ENCODE measurements at places on chromosomes 3 and 15.

DNA sequence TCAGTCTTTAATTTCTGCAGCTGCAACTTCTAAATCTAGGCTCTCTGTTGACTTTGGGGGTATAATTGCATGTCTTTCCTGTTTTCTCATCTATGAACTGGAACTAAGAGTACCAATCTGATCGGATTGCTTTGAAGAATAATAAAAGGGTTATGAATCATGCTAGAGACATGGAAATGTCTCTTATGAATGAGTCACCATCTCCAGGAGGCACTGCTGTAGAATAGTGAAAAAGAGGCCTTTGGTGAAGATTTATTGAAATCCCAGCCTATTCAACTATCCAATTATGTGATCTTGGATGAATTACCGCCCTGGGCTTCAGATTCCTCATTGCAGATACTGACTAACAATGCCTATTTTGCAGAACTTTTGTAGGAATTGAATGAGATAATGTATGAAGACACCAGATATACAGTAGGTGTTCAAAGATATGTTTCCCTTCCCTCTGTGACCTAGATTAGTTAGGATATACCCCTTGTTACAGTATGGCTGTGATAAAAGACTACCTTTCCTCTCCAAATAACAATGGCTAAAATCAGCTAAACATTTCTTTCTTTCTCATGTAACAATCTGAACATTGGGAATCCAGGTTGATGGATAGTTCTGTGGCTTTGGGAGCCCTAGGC is 11.5 kb upstream of the CMTM8 start:
- no peak for DNase-seq

DNA sequence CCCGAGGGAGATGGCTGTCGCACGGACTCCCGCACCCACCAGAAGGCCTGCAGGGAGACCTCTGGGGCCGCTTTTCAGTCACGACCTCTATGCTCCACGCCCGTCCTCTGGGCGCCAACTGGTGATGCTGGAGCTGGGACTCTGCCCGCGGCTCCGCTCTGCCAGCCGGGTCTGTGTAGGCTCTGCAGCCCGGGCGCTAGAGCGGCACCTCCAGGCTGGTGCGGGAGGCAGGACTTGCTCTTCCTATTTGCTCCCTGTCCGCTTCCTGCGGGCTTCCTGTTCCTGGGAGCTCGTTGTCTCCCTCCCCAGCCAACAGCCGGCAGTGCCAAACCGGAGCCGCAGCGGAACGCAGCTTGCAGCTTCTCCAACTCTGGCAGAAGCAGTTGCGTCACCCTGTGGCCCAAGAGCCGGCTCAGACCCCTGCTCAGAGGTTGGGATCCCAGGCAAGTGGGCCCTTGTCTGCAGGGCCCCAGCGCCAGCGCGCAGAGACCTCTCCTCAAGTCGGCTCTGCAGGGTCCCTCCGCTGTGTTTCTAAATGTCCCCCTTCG is 285.9 kb downstream of the XXYLT1 start:
- no peak for DNase-seq

- peak; percentile 45 for DNase-seq
Observed at GRCh38 chr3:11643605-11644087, at the start of gene VGLL4. Gene VGLL4, minus strand, starts transcription at chr3:11643915. Its CDS starts 397 bp downstream, at chr3:11643518.

DNA sequence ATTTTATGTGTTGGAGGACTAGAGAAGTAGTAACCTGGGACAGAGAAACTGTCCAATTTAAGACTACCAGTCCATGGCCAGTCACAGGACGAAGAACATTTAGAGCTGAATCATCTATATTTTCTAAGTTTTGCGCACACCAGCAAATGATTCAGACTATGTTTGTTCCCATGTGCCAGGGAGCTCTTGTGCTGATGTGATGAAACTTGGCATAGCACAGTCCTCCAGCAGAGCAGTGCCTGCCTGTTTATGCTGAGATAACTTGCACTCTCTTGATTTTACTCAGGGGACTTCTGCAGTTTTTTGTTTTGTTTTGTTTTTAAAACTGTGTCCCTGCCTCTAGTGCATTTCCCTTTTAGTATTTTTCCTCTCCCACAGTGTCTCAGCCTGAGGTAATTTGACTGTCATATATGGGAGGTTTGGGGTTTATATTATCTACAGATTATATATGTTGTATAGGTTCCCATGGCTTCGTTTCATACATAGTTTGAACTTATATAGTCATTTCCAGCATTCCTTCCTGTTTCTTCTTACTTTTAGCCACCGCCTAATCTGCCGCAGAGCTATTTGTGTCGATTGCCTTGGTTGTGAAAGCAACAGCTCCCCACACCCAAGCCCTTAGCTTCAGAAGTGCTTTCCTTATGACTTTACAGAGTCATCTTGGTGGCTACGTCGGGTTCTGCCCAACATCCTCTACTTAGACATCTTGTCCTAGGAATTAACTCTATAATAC is 45.5 kb downstream of the PPM1L start:
- DNase-seq, result no peak

GRCh38 chr3:26624209-26624765 is 1.7 kb downstream of the LRRC3B start:
- no peak for DNase-seq

- no peak for DNase-seq
Observed at GRCh38 chr15:39593656-39594445, 13.0 kb downstream of the THBS1 start.

DNA sequence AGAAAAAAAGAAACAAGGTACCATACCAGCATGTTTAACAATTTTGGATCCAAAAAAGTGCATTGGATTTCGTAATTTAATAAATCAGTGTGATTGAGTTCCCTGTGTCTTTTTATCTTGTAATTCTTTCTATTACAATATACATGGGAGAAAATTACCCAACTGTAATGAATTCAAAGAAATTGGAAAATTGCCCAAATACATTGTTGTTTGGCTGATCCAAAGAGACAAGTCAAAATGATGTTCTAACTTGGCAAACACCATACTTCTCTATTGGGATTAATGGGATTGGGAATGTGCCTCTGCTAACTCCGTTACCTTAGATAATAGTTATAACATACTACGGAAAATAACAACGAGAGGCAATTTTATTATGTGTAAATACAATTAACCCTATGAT is 1097.1 kb downstream of the ROBO1 start:
- no peak for DNase-seq

DNA sequence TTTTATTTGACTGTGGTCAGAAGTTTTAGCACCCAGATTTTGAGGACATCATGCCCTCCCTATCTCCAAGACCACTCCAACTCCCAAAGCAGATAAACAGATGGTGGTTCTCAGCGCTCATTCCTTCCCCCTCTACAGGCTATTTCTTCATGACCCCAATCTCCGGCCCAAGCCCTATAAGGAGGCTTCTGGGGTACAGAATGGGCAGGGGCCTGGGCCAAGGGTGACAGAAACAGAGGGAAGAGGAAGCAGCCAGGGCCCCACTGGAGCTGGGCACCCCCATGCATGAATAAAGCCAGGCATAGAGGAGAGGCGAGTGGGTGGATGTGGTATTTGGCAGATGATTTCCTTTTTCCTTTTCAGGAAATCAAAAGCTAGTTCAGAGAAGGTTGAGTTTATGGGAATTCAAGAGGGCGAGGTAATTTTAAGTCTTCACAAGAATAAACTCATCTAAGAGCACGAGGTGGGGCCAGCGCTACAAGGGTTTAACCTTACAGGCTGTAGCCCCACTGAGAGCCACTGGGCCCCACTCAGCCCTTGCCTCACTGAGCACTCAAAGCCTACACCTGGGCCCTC is 104.8 kb upstream of the HERC1 start:
- DNase-seq, result no peak

DNA sequence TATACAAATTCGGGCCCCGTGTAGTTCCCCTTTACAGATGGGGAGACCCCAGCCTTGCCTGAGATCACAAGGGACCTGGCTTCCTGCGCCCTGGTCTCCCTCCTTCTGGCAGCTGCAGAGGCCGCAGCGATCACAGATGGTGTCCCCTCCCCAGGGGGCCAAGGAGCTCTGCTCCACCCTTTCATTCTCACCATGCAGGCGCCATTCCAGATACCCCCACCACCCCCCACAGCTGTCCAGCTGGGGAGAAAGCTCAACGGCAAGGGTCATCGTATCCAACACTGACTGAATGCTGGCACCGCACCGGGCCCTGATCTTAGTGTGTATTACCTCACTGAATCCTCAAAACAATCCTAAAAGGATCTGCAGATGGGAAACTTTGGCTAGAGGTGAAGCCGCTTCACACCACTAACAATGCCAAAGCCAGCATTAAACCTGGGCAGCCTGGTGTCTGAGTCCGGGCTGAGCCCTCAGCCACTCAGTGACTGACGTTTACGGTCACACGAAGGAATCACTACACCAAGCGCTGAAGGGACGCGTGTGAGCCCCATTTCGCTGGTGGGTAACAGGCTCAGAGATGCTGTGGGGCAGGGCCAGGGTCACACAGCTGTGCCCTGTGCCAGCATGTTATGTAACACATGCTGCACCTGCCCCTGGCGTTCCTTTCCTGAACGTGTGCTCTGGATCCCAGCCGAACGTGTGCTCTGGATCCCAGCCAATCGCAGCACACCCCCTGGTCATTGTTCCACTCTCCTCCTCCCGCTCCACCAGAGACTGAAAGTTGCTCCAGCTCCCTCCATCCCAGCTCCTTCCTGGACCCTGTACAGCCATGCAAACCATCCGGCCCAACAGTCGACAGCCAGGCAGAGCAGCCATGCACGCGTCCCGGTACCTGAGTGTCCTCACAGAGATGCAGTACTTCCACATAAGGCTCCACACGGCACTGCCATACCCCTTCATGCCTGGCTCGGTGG is 51.8 kb downstream of the IQSEC1 start:
- no peak for DNase-seq

- DNase-seq, result no peak
Observed at GRCh38 chr3:30644615-30645014, 38.2 kb downstream of the TGFBR2 start.

GRCh38 chr3:23876923-23877322 is 39.9 kb downstream of the NKIRAS1 start:
- no peak for DNase-seq

GRCh38 chr3:116057400-116058006 is 387.8 kb downstream of the LSAMP start:
- DNase-seq, result no peak

- DNase-seq, result no peak
Observed at GRCh38 chr3:42562047-42562907, 19.5 kb downstream of the SEC22C start.

DNA sequence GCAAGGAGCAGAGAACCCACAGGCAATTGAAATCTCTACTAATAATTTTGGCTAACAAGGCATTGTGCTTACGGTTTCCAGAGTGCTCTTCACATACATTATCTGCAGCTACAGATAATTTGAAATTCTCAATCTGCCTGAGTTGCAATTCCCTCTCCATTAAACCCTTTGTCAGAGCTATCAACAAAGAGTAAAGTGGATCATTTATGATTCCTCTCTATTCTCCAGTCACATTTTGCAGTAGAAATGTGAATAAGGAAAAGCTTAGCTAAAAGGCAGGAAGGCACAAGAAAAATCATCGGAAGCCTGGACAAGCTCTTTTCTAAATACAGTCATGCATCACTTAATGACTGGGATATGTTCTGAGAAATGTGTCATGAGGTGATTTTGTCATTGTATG is 49.6 kb downstream of the FAM98B start:
- peak; percentile 54 for DNase-seq

GRCh38 chr3:52939600-52939999 is 42.3 kb upstream of the STIMATE start:
- DNase-seq, result no peak

GRCh38 chr3:82715091-82715856 is 953.8 kb upstream of the GBE1 start:
- DNase-seq, result no peak

DNA sequence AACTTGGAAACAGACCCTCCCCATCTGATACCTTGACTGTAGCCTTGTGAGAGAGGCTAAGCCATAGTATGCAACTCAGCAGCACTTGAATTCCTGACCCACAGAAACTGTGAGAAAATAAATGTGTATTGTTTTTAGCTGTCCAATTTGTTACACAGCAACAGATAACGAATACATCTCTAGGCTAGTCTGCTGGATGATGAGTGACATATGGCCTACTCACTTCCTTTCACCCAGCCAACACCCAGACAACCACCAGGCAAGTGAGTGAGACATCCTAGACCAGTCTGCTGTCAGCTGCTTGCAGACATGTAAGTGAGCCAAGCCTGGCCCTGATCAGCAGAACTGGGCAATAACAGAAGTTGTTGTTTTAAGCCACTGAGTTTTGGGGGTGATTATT is 19.2 kb upstream of the SMAD6 start:
- no peak for DNase-seq

DNA sequence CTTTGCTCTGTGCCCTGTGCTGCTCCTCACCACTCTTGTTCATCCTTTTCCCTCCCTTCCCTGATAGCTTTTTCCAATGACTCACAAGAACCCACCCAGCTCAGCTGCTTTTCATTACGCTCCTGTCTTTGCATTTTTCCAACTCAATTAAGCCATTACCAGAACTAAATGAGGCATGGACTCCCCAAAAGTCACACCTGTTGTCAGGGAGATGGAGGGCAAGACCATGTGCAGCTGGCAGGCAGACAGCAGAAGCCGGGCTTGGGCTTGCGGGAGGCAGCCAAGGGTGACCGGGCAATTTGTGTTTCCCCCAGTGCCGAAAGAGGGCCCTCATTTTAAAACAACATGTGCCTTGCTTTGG is 64.3 kb downstream of the CASR start:
- peak; percentile 92 for DNase-seq

DNA sequence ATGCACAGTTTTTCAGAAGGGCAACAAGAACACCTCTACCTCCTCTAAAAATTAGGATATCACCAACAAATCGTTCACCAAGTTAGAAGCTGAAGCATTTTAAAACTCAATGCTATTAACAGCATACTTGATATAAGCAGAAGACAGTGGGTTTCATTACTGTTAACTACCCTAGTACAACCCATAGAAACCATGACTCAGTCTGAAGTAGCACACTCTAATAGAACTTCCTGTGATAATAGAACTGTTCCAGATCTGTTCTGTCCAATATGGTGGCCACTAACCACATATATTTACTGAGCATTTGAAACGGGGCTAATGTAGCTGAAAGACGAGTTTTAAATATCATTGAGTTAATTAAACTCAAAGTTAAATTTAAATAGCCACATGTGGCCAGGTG is 1075.6 kb downstream of the FHIT start:
- no peak for DNase-seq

- DNase-seq, result no peak
Observed at GRCh38 chr3:159934216-159934615, 54.4 kb upstream of the IL12A start.
